ENCODE measurements at places on chromosomes 6 and 20. TPM values are rescaled to one million over a fixed set of nuclear protein-coding genes. Genes with fewer than 3 reads are reported as not detected.

Gene XPO5
- 31.6 TPM for total RNA-seq

Gene PSORS1C2
- total RNA-seq, result not detected

Gene SUMO4
- total RNA-seq, result 1.3 TPM

Gene MEI4
- 0.17 TPM for total RNA-seq

Gene FBXO30
- 13.9 TPM for total RNA-seq

Gene FGD2
- 20.5 TPM for total RNA-seq

Gene RBBP8NL
- 6.2 TPM for total RNA-seq

Gene OLIG3
- not detected for total RNA-seq

Gene C20orf204
- 1.7 TPM for total RNA-seq

Gene CD93
- 38.4 TPM for total RNA-seq

Gene HSPA1B
- 277 TPM for total RNA-seq

Gene SOX18
- total RNA-seq, result 30.1 TPM

Gene BAG2
- 19.9 TPM for total RNA-seq

Gene NKAIN2
- 0.29 TPM for total RNA-seq

Gene OR2H1
- total RNA-seq, result not detected

Gene AHCY
- 70.9 TPM for total RNA-seq

Gene ITPR3
- total RNA-seq, result 104 TPM

Gene ZBTB2
- 9.1 TPM for total RNA-seq

Gene SAMD5
- 7.3 TPM for total RNA-seq

Gene GLP1R
- total RNA-seq, result 0.06 TPM

Gene KIAA0408
- total RNA-seq, result 6.8 TPM

Gene GABRR1
- not detected for total RNA-seq

Gene CYP39A1
- 18.5 TPM for total RNA-seq

Gene C4A
- 179 TPM for total RNA-seq

Gene HMGA1
- 88.6 TPM for total RNA-seq

Gene DNPH1
- total RNA-seq, result 58.2 TPM

Gene MOG
- not detected for total RNA-seq

Gene JPH2
- 48.9 TPM for total RNA-seq

Gene VGLL2
- total RNA-seq, result not detected

Gene C20orf202
- total RNA-seq, result 0.66 TPM

Gene BMP7
- 1.2 TPM for total RNA-seq

Gene HCRTR2
- total RNA-seq, result not detected

Gene WFDC2
- total RNA-seq, result 144 TPM

Gene NKX2-4
- total RNA-seq, result not detected

Gene RIPOR3
- total RNA-seq, result 6.4 TPM

Gene PRICKLE4
- total RNA-seq, result 13.1 TPM

Gene FOXS1
- total RNA-seq, result 1.6 TPM

Measured in mucosa of gallbladder (tissue), 1 donor.